ENCODE measurements at places on chromosomes 12 and 14. TPM values are rescaled to one million over a fixed set of nuclear protein-coding genes. Genes with fewer than 3 reads are reported as not detected.

- no peak for DNase-seq
Measured at GRCh38 chr14:81125536-81125935, 95.2 kb downstream of the GTF2A1 start.

- no peak for DNase-seq
Measured at GRCh38 chr12:76142305-76142704, 57.8 kb upstream of the NAP1L1 start.

DNA sequence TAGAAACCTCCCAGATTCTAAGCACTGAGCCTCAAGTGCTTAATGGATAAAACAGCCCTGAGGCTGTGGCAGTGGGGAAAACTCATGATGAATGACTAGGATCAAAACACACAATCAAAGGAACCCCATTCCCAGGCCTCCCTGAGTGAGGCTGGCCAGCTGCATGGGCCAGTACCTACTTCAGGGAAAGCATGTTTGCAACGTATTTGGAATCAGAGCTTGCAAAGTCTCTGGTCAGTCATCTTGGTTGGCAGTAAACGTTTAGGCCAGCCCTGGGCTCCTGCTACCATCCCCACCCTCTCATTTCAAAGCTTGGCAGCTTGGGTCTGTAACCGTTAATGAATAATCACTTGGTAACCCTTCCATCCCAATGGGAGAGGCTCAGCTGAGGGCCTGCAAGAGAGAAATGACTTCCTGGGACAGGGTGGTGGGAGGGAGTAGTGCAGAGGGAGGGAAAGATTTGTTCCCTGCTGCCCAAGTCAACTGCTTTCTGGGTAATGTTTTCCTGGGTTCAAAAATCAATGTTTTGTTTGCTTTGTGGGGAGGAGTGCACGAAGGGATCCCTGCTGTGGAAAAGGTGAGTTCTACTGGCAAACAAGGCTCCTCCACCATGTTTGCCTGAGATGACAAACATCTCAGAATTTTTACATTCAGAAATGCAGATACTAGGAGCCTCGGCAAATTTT, 2.0 kb upstream of the RNASE8 start:
- DNase-seq: no peak

DNA sequence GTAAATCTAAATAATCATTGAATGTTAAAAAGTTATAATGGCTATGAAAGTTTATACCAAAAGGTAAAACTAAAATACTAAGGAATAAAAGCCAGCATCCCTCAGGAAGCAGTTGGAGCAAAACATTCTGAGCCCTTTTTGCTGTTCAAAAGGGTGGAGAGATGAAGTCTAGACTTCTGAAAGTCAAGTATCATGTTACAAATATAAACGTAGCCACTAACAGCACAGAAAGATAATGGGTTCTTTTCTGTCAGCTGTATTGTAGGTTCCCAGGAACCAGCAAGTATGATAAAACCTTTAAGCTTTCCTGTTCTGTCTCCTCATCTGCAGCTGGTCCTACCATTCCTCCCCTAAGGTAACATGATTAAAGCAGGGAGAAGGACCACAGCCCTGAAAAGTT, 16.4 kb upstream of the PLD4 start:
- peak; percentile 25 for DNase-seq

- DNase-seq: no peak
Measured at GRCh38 chr12:67704071-67704470, 55.5 kb downstream of the DYRK2 start.

DNA sequence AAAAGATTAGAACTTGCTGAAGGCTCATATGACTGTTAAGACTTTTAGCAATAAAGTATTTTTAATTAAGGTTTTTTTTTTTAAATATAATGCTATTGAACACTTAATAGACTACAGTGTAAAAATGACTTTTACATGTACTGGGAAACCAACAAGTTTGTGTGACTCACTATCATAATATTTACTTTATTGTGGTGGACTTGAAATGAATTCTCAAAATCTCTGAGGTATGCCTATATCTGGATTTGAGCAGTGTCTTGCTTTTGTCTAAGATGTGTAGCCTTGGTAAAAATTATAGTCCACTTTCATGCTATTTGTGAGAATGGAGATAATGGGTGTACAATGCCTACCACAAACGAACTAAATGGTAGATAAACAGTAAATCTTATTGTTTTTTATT, 33.9 kb upstream of the NAV3 start:
- peak; percentile 70 for DNase-seq

GRCh38 chr12:95083471-95083870, 10.1 kb upstream of the NR2C1 start:
- peak; percentile 68 for DNase-seq

PPP4R4 gene
- 0.51 TPM for total RNA-seq

All from fibroblast of lung (primary cell).